Natural killer cell treated with Interleukin-12 subunit alpha and Interleukin-12 subunit beta and Interleukin-15 and Interleukin-18, amount 100 ng/mL, for 72 hours (primary cell): ENCODE measurements at places on chromosomes 5 and 9. TPM values are rescaled to one million over a fixed set of nuclear protein-coding genes. Genes with fewer than 3 reads are reported as not detected.

DNA sequence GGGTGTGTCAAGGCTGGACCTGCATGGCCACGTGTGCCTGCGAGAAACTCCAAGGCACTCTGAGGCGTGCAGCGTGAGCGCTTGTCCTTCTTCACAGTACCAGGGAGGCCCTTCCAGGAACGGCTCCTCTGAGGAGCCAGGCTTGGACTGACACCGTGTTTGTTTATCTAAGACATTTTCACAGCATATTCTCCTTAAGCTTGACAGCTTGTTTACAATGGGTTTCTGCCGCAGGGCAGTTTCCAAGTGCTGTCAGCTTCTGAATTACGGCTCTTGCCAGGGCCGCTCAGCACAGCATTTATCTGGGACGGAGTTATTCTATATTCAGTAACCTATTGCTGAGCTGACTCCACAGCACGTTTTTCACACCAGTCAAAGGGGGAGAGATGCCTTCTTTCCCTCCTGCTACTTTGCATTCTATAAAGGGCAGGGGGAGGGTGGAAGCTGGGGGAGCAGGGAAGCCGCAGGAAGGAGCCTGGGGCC, 98.4 kb downstream of the LMNB1 start:
- DNase-seq, result no peak

DNA sequence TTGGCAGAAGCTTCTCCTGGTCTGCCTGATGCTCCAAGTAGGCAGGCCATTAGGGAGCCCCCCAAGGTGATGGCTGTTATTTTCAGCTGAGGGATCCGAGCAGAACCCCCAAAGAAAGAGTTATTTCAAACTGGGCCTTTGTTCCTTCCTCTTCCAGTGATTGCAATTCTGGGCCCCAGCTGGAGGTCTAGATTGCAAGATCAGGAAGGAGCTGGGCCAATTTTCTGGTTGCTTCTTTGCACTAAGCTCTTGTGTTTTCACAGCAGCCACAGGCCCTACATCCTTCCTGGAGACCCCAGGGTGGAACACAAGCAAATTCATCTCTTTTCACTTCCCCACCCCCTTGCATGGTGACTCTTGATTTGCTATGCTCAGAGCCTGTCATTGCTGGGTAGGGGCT, 215.0 kb downstream of the SEMA6A start:
- no peak for DNase-seq

IL9 gene
- total RNA-seq, result 3.0 TPM

- peak; percentile 42 for DNase-seq
Measured at GRCh38 chr9:93662952-93663572, 86.7 kb downstream of the PHF2 start.

CYSRT1 gene
- 0.33 TPM for total RNA-seq

DNA sequence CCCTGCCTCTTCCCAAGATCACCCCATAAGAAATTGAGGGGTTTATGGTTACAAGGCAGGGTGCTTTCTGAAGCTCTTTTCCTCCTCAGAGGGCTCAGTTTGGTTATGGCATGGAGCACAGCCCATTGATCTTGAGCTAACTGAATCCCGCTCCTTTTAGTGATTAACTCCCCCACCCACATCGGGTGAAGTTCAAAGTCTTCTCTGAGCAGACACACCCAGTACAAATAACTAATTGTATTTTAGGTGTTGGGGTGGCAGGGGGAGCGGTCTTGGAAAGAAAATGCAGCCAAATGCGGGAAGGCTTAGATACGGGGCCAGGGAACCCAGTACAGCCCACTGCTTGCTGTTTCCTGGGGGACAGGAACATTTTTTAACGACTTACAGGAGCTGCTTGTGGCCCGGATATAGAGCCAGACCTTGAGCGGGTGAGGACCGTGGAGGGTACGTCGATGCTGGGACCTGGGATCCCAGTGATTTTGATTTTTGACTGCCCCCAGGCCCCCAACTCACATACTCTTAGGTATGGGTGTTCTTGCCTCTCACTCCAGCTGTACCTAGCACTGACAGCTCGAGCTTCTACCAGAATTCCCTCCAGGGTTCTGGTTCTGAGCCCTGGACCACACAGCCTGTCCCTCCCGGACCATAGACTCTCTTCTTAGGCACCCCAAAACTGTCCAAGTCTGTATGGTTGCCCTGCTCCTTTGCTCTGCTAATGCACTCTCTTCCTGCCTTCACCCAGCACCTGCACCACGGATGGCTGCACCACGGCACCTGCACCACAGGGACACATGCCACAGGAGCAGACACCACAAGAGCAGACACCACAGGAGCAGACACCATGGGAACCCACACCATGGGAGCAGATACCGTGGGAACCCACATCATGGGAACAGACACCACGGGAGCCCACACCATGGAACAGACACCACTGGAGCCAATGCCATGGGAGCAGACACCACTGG, 18.3 kb upstream of the RXRA start:
- DNase-seq, result no peak

DNA sequence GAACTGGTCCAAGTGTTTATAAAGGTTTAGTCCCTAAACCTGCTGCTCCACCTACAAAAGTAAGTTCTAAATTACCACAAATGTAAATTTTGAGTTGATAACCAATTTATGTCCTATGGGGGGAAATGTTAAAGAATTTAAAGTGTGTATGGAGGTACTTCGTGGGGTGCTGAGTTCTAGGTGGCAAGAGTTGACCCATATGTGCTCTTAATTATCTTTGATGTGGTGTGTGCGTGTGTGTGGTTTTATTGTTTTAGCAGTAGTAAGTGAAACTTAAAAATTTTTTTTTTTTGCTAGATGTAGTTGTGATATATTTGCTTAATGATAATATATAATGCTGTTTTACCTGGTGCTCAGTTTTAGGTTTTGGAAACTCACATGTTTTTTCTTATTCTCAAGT, 72.6 kb downstream of the GPBP1 start:
- no peak for DNase-seq

DNA sequence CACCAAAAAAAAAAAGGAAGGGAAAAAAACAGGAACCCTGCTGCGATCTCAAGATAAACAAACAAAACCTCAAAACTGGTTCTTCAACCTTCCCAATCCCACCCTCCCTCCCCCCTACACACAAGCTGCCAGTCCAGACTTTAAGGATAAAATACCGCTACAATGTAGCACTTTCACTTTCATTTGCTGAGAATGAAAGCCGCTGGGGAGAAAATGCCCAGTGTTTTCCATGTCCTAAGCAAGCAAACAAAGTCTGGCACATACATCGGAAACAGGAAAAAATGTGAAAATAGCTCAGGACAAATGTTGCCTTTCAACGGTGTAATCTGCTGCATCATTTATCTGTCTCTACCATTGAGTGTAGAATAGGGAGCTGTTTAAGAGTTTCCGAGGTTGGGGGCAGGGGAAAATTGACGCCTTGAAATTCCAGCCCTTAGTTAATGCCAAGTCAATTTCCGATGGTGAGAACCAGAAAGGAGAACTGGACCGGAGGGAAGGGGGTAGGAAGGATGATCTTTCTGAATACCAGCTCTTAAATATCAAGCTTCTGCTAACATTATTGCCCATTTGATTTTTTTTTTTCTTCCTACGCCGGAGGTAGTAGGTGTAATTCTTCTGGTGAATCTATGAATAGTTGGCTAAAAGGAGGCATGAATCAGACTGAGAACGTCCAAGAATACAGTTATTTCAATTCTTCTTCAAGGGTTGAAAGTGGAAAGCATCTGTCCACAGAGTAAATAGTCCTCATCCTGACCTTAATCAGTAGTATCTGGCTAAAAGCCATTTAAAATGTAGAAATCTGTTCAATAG, 1.2 kb upstream of the ADAMTS6 start:
- DNase-seq, result no peak

GRCh38 chr5:99068944-99069650, 140.3 kb upstream of the CHD1 start:
- DNase-seq, result no peak

PCDHGA12 gene
- 1.4 TPM for total RNA-seq

LRRTM2 gene
- total RNA-seq, result 0.73 TPM

PCDHGB5 gene
- 1.7 TPM for total RNA-seq

DNA sequence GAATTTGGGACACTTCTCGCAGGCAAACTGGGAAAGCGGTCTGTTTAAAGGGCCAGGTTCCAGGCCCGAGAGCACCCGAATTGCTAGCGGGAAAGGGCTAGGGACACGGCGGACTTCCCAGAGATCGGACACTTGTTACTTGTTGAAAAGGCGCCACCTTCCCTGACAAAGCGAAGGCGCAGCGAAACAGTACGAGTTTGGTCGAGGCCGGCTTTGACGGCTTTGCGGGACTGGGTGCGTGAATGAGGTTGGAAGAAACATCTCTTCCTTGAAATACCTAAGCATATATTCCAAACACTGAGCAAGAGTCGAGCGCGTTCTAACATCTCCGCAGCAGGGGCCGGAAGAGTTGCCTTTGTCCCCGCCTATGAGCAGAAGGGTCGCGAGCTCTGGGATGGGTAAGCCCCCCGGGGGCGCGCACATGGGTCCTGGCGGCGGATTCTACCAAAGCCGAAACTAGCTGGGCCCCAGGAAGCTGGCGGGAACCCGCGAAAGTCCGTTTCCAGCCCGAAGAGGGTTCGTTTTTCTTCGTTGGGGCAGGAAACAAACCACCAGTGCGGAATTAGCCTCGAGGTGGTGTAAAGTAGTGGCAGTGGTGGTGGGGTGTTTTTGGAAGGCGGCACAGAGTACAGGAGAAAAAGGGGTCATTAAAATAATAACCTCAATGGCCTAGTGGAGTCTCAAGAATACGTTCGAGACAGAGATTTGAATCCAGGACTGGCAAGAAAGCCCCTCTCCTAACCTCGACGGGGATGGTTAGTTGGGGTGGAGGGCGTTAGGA, 1.5 kb downstream of the GDNF start:
- no peak for DNase-seq

DNA sequence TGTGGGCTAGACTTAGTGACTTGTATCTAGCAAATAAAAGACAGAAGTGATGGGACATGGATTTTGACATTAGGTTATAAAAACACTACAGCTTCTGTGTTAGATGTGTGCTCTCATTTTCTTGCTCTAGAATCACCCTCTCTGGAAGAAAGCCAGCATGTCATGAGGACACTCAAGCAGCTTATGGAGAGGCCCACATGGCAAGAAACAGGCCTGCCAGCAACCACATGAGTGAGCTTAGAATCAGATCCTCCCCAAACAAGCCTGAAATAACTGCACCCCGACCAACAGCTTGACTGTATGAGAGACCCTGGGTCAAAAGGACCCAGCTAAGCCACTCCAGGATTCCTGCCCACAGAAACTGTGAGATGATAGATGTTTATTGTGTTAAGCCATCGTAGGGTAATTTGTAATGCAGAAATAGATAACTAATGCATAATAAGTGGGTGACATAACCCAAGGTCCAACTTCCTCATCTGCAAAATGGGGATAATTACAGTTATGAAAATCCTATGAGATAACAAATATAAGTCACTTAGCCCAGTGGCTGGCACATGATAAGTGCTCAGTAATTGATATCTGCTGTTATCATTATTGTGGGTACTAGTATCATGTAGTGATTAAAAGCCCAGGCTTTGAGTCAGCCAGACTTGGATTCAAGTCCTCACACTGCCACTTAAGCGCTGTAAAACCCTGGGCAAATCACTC, 86.5 kb downstream of the KLHL3 start:
- DNase-seq, result no peak

SPATA6L gene
- 2.6 TPM for total RNA-seq

DNA sequence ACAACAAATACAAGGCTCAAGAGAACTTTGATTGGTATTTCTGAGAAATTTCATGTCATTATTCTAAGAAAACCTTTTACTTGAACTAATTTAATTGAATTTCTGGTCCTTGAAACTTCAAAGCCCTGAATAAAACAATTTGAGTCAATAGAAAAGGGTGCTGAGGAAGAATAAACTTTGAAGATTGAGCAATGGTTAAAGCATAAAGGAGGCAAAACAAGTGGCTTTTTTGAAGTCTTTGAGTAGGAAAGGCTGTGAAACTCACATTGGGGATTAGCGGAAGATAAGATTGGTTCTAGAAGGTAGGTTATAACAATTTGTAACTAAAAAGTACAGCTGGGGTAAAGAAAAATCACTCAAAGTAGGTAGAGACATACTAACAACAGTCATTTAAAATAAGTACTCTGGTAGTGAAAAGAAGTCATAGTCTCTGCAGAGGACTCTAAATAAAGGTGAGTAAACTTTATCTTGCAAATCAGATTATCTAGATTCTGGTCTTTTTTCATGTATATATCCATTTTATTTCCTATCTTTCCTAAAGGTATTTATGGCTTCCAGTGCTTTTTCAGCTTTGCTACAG, 6.4 kb upstream of the PLPP1 start:
- DNase-seq, result no peak

- no peak for DNase-seq
Measured at GRCh38 chr5:5025774-5026408, 114.2 kb upstream of the ADAMTS16 start.

- no peak for DNase-seq
Measured at GRCh38 chr5:14134083-14134482, 9.1 kb upstream of the TRIO start.
